ENCODE measurements at places on chromosomes 2 and 18.

GRCh38 chr2:233711312-233712008 is 1.2 kb upstream of the UGT1A5 start:
- DNase-seq, result peak; percentile 56

- no peak for DNase-seq
Measured at GRCh38 chr2:127700527-127701192, 637 bp upstream of the SFT2D3 start.

GRCh38 chr18:51716277-51716676 is 518.8 kb upstream of the MEX3C start:
- DNase-seq, result no peak

GRCh38 chr2:71637168-71637567 is 183.8 kb downstream of the DYSF start:
- no peak for DNase-seq

DNA sequence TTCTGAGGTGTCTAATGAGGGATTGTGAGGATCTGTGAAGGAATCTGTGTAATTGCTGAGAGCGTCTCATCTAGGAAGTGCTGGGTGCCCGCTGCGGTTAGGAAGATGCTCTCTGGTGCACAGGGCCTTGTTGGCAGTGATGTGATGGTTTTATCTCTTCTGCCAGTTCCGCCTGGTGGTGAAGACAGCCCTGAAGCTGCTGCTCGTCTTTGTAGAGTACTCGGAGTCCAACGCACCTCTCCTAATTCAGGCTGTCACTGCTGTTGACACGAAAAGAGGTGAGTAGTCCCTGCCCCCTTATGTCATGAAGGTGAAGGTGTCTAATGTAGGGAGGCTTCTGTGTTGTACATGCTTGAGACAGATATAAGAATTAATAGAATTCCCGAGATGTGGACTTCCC is 234.2 kb downstream of the TPGS2 start:
- DNase-seq, result no peak

GRCh38 chr18:36189486-36189885 is 2.2 kb downstream of the MOCOS start:
- no peak for DNase-seq

GRCh38 chr2:86337244-86337835 is at the start of gene REEP1:
REEP1 (minus strand) TSS chr2:86337626; CDS start chr2:86337510, 116 bp downstream.
- DNase-seq, result no peak

- DNase-seq, result no peak
Measured at GRCh38 chr2:217797661-217798069, 205.1 kb downstream of the TNS1 start.

- DNase-seq, result no peak
Measured at GRCh38 chr2:152278526-152278925, 56.4 kb upstream of the FMNL2 start.

GRCh38 chr2:56199492-56199891 is 15.7 kb downstream of the CCDC85A start:
- DNase-seq, result no peak

- DNase-seq, result no peak
Measured at GRCh38 chr18:23277399-23277798, 142.1 kb downstream of the CABLES1 start.

DNA sequence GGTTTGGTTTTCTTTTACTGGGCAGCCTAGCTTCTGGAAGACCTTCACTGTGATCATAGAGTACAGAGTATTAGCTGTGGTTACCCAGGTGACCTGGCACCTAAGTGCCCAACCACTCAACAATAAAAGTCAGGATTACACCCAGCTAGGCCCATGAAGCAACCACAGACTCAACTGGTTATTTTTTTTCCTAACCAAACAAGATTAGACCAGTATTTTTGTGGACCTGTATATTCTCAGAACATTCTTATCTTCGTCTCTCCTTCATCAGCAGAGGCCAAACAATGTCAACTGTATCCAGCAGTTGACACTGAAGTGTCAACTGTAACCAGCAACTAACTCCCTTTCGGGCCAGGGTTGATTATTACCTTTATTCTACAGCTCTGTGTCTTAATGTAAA is 289.2 kb upstream of the SLC39A10 start:
- DNase-seq, result no peak

GRCh38 chr18:50080316-50080715 is 114.6 kb downstream of the MYO5B start:
- no peak for DNase-seq

DNA sequence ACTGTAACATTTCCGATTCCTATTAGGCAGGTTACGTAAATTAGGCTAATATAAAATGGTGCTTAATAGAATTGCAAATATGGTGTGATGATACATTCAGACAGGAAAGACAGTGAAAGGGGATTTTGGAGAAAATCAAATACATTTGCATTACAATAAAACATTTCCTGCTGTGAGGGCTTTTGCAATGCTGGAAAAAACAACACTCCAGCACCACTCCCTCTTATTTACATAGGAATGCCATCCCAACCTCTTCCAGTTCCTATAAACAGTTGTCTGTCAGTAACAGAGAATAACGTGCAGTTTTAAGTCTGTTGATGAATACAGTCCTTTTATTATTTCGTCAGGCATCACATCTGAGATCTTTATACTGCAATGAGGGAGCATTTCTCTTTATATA is 298.8 kb upstream of the FANCL start:
- DNase-seq, result no peak

DNA sequence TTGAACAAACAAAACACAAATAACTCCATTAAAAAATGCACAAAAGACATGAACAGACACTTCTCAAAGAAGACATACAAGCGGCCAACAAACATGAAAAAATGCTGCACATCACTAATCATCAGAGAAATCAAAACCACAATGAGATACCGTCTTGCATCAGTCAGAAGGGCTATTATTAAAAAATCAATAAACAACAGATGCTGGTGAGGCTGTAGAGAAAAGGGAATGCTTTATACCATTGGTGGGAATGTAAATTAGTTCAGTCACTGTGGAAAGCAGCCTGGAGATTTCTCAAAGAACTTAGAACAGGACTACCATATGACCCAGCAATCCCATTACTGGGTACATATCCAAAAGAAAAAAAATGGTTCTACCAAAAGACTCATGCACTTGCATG is 37.8 kb downstream of the GPR155 start:
- DNase-seq, result no peak

DNA sequence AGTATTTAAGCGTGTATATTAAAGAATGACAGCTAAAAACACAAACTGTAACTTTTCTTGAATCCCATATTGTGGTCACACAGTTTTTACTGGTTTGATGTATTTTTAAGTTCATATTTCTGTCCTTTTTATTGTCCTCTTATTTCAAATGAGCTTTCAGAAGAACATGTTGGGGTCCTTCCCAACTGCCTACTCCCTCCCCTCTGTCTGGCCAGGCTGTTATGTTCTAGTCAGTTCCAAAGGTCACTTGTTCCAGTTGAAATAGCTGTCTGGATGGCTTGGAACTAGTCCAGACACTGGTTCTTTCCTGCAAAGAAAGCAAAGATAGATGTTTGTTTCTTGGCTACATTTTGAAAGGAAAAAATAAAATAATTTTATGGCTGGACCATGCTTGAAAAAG is 306.9 kb downstream of the GULP1 start:
- no peak for DNase-seq

GRCh38 chr2:134792186-134792585 is 46.2 kb upstream of the ACMSD start:
- DNase-seq, result no peak

DNA sequence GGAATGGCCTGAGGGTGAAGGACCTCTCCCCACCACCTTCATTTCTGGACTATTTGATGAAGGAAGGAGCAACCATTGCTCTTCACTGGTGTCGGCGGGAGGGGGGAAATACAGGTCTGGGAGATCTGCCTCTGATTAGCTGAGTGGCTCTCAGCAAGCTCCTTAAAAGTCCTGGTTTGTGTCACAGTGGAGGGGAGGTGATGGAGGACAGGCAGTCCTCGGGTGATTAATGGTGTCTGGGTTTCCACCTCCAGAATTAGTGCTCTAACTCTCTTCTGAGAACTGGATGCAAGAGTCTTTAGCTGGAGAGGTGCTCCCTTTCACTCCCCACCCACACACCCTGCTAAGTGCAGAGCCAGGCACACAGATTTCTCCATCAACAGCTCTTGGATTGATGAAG is 83.2 kb downstream of the TTC32 start:
- no peak for DNase-seq

GRCh38 chr2:186220409-186220808 is 265.7 kb upstream of the ZC3H15 start:
- DNase-seq, result no peak

DNA sequence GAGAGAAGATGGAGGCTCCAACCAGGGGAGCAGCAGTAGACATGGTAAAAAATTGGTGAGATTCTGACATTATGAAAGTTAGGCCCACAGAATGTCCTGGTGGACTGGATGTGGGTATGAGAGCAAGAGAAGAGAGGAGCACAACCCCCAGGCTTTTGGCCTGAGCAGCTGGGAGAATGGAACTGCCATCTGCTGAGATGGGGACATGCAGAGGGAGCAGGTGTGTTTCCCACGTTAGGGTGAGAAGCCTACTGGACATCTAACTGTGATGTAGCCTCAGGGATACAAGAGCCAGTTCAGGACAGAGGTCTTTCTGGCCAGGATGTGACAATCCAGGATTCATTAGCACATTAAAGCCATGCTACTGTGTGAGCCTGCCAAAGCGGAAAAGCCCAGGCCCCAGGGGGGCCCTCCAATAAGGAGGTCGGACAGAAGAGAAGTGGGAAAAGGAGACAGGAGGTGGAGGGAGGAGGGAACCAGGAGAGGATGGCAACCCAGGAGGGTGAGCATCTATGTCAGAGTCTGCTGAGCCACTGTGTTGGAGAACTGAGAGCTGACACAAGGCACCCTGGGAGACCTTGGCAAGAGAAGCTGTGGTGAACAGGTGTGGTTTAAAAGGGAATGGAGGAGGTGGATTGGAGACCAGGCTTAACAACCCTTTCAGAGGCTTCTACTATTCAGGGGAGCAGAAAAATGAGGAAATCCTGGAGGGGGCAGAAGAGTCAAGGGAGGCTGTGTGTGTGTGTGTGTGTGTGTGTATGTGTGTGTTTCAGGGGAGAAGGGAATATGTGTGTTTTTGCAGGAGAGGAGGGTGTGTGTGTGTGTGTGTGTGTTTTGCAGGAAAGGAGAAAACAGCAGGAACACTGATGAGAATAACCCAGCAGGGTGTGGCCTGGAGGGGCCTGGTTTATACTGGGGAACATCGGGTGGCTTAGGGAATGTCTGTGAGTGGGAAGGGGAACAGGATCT is 10.5 kb downstream of the CYB5A start:
- DNase-seq, result no peak

- no peak for DNase-seq
Measured at GRCh38 chr2:104658144-104658835, 195.6 kb upstream of the POU3F3 start.

DNA sequence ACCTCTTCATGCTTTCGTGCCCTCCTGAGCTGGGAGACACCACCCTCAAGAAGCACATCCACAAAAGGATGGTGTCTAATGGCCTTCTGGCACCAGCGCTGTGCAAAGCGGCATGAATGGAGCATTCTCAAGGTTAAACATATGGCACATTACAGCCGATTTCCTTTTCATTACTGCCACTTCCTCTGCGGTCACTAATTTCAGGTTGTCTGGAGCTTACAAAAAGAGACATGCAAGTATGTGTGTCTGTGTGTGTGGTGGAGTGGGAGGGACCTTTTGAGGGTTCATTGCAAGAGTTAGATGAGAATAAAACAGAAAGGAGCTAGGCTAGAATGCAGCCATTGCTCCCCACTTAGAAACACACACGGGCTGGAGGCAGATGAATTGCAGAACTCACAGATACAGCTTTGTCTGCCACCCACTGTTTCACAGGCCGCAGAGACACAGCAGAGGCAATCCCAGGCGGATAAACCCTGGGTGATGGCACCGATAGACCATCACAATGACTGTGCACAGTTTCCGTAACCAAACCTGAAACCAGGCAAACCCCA is 76.0 kb downstream of the TGIF1 start:
- no peak for DNase-seq

- no peak for DNase-seq
Measured at GRCh38 chr2:22002066-22002465, 878.3 kb downstream of the TDRD15 start.

GRCh38 chr18:73318739-73319479 is 451.1 kb upstream of the NETO1 start:
- no peak for DNase-seq

DNA sequence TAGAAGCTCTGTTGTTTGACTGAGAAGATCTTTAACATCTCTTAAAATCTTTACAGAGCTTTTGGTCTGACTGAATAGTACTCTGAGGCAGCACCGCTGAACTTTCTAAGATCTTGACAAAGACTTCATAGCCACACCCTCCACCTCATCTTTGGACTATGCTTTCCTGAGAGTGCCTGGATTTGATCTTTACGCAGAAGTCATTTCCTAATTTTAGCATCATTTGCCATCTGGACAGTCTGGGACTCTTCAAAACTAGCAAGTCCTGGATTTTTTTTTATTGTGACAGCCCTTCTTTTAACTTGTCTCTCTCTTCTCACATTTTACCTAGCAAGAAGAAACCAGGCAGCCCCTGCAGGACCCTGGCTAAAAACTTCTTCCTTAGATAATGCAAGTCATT is 188.8 kb downstream of the CTIF start:
- DNase-seq, result no peak

GRCh38 chr2:128290356-128290755 is 28.3 kb downstream of the HS6ST1 start:
- no peak for DNase-seq

GRCh38 chr18:53610957-53611356 is 613.5 kb downstream of the MBD2 start:
- no peak for DNase-seq

- no peak for DNase-seq
Measured at GRCh38 chr2:8134473-8134932, 547.4 kb upstream of the ID2 start.

DNA sequence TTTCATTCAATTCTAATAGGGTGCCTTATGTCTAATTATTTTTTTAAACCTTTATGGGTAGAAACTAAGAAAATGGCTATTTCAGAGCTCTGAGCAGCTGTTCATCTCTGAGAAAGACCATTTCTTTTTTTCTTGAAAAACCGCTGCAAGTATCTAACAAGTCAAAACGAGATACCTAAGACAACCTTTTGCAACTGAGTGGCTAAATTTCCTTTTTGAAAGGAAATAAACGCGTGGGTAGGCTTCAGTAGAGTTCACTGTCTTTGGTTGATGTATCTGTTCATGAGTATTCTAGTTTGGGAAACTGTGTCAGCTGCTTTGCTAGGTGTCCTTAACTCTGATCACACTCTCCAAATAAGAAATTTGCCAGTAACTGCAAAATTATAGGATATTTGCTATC is 104.3 kb upstream of the LINC00305 start:
- DNase-seq, result no peak

GRCh38 chr2:120600335-120600734 is 135.3 kb upstream of the GLI2 start:
- DNase-seq, result no peak

Measured in stimulated activated CD4-positive, alpha-beta T cell treated with anti-CD3 and anti-CD28 coated beads, Interleukin-1b, Interleukin-23, amount 100 ng/mL, for 4 hours (primary cell).